ENCODE measurements at places on chromosomes 1 and 21.

DNA sequence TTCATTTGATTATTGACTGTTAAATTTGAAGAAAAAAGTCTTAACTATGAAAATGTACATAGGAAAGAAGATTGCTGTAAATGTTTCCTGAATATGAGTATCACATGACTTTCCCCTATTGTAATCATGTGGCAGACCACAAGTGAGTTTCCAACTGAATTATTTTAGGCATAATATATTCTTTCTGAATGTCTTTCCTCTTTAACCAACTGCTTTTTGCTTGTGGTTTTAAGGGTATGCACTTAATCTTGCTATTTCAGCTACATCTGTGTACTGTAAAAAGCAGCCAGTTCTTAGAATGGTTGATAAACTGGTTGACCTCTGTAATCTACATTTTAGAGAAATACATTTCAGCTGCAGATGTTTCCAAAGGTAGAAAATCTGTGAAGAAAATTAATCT is 400.7 kb downstream of the NEGR1 start:
- no peak for DNase-seq

DNA sequence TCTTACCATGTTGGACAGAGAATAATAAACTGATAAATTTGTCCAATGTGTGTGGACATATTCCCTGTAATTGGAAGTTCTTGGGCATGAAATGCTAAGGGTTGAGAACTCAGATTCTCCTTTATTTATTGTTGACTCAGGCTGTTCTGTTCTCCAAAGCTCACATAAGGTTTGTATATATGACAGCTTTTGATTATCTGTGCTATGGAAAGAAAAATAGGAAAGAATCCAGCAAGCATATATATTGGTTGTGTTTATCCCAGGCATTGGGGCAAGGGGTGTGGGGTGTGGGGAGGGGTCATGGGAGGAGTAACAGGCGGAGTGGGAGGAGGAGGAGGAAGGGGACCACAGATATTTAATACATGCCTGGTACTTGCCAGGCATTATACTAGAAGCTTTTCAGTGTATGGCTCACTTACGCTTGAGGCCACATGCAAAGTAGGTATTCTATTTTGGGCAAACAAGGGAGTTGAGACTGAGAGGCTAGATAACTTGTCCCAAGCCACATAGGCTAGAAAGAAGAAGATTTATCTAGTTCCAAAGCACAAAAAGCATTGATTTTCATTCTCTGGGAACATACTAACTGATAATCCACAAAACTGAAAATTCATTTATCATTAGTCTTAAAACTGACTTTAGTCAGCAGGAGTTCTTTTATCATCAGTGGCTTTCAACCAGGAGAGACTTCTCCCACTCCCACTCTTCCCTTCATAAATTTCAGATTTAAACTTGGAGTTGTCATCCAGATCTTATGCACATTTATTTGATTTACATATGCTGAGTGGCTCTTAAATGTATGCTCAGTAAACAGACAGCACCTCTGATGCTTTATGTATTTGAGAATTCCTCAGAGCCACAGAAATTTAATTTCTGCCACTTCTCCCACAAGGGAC is 27.2 kb downstream of the NGF start:
- no peak for DNase-seq

- DNase-seq: no peak
Measured at GRCh38 chr1:77984629-77985028, 5.8 kb upstream of the FUBP1 start.

GRCh38 chr1:14972107-14972506 is 181.4 kb upstream of the TMEM51 start:
- DNase-seq: no peak

- DNase-seq: no peak
Measured at GRCh38 chr1:212583643-212584042, 24.9 kb upstream of the ATF3 start.

GRCh38 chr1:118984086-118984721 is 3.9 kb downstream of the TBX15 start:
- DNase-seq: no peak

DNA sequence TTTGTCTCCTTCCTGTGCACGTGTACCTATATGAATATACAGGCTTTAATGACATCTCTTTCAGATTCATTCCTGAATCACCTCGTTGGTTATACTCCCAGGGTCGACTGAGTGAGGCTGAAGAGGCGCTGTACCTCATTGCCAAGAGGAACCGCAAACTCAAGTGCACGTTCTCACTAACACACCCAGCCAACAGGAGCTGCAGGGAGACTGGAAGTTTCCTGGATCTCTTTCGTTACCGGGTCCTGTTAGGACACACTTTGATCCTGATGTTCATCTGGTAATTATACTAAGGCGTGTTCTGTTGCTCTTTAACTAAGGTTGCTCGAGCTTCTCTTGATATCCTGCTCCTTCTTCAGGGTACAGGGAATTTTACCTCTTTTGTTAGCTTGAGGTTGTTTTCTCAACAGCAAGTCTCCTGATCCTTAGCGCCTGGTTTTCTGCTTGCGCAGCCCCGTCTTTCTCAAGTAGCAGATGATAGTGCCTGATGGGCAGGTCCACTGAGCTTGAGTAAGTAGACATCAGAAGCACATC is 55.1 kb downstream of the SLC22A15 start:
- no peak for DNase-seq

GRCh38 chr1:20200966-20201365 is 14.6 kb upstream of the PLA2G2C start:
- DNase-seq: no peak

DNA sequence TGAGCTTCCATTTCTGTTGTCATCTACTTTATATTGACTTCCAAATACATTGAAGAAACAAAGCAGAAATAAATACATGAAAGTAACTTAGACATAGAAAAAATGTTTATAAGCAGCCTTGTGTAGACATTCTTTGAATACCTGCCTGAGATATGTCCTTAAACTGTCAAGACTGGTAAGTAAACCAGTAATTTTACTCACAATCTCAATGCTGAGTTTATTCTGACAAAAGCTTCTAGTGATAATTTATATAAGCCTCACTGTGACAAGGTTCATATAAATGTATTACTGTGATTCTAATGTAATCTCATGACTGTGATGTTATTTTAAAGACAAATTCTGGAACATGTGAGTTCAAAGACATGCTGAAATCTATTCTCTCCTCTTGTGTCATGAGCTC is 516.7 kb upstream of the B3GALT2 start:
- no peak for DNase-seq

GRCh38 chr1:973459-974292 is 7.4 kb downstream of the PLEKHN1 start:
- DNase-seq: no peak

DNA sequence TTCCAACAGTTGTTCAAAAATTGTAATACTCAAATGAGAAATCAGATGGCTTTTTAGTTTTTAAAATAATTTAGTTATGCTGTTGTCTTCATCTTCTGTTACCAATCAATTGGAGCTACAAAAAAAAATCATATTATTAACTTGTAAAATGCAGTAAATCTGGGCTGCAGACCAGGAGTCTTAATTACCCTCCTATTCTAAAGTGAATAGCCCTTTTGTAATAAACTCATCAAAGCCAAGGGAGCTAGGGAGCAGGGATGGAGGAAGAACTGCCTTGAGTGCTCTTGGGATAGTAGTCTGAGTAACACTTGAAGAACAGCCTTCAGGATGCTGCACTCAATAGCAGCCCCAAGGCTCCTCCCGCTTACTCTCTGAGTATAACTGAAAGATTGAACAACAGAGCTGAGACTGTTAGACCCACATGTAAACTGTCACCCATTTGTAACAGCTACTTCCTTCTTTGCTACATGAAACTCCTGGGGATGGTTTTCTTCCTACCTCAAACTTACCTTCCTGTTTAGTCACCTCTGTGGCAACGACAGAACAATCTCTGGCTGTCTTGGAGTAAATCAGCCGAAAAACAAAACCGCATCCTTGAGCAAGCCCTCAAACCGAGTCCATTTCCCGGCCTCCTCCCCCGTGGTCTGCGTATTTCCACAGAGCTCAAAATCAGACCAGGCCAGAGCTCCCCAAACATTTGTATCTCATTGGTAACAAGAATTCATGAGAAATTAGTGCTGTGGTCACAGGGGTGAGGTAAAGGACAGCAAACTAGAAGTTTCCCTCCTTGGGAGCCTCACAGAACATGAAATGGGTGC is 55.9 kb downstream of the CD58 start:
- no peak for DNase-seq

DNA sequence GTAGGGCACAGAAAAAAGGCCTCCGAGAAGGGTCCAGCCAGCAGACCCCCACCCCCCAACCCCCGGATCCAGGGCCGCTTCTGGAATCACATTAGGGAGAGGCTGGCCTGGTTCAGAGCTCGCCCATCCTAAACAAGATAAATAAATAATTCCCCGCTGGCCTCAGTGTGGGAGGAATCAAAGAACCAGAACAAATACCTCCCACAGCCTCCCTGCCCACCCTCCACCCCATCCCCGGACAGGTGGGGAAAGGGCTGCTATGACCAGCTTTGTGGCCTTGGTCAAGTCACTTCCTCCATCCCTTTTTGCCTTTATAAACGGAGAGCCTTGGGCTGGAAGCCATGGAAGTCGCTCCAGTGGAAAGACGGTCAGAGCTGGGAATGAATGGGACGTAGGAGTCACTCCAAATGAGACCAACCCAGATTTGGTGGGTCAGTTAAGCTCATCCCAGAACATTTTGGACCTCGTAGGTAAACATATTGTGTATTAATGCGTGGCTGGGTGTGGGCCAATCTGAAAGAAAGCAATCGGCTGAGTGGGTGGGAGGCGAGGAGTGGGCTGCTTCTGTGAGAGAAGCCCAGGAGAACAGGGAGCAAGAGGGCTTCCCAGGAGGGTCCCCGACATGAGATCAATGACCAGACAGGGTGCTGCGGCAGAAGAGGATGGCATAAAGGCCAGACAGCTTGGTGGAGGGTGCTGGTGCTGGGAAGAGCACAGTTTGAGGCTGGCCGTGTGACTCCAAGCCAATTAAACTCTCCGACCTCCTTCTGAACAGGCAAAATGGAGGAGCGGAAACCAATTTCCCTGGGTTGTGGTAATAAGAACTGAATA is 63.3 kb downstream of the MEF2D start:
- DNase-seq: no peak

- DNase-seq: no peak
Measured at GRCh38 chr21:31889460-31889859, 16.6 kb downstream of the HUNK start.

GRCh38 chr1:40301541-40302299 is 15.4 kb downstream of the COL9A2 start:
- DNase-seq: peak; percentile 60

DNA sequence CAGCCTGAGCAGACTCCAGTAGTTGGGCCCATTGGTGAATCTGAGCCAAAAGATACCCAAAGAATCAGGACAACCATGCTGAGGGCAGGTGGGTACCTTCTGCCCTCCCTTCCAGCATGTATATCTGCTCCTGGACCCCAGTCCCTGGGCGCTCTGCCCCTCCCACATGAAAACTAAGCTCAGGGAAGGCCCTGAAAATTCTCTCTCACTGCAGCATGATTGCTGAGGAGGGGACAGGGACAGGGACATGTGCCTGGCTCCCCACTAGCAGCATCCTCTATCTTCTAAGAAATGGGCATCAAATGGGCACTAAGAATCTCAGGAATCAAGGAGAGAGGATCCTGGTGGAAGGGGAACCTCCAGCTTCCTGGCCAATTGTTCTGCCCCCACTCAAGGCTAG is 446.0 kb downstream of the MATN1 start:
- no peak for DNase-seq

GRCh38 chr1:21853131-21853427 is 41.0 kb downstream of the LDLRAD2 start:
- DNase-seq: no peak

DNA sequence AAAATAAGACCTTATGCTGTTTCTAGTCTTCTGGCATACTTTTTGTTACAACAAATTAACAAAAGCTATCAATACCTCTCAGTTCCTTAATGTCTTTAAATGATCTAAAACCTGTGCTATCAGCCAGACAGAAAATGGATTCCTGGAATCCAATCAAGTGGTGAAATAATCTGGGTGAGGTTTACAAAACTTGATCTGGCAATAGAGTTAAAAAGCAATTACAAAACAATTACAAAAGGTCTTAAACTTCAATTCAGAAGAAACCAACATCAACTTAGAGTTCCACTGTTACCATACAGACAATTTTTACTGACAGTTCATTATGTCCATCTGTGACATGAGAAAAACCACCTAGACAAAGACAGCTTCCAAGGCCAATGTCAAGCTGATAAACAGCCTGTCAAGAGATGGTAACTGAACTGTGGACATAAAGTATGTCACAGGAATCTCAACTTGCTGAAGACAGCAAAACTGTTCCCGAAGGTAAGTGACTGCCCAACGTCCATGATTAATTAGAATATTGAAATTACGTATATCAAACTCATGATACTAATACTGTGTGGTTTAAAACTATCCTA is 17.4 kb downstream of the ZZZ3 start:
- no peak for DNase-seq

DNA sequence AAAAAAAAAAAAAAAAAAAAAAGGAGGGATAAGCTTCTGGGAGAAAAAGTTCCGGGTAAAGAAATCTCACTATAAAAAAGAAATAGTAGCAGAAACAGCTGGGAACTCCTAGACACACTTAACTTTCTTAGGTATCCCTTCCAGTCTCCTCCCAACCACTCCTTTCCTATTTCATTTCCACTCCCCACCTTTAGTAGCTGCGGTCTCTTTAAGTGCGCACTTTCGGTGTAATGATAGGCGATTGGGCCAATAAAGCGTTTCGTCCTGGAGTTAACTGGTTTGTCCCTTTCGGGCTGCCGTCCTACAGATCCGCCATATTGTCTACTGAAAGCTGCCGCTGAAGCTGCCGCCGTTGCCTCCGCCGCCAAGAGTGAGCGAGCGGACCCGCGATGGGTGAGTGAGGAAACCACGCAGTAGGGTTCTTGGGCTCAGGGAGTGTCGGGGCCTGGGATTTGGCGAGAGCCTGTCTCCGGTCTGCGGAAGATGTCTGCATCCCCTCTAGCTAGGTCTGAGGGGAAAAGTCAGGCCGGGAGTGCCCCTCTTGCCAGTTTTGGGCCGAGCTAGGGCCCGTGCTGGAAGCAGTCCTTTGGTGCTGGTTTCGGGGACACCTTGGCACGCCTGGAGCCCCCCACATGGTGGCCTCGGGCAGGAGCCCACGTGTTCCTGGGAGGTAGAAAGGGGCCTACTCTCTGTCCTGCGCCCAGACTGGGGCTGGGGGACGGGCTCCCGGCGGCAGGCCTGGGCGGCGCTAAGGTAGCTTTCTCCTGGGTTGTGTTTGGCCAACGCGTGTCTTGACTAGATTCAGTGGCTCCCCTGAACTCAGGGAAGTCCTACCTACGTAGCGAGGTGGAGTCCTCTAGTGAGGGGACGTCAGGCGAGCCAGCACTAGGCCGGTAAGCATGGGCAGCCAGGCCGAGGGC is at the start of gene KPNA6:
Gene KPNA6 (plus strand): TSS at position 315 of the 920 bp plus-strand sequence. CDS start 75 bp downstream, at position 390.
- DNase-seq: peak; percentile 86

DNA sequence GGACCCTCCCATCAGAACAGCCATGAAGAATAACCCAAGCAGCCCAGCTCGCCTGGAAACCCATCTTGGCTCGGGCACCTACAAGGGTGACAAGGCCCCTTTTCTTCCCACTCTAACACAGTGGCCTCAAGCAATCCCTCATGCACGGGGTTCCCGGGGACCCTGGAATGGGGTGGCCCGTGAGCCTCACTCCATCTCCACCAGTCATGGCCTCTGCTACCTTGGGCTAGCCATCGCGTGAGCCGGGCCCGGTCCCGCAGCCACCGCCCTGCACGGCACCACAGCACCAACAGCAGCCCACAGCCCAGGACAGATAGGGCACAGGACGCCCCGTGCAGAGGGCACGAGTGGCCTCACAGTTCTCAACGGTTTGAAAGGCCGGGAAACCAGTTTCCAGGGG is 19.0 kb downstream of the WDR4 start:
- peak; percentile 84 for DNase-seq

- no peak for DNase-seq
Measured at GRCh38 chr1:25898223-25899015, 7.8 kb downstream of the STMN1 start.

- DNase-seq: peak; percentile 85
Measured at GRCh38 chr21:42844411-42845113, 34.8 kb downstream of the WDR4 start.

GRCh38 chr1:218930472-218931241 is 243.0 kb upstream of the LYPLAL1 start:
- DNase-seq: no peak
